Mesenchymal stem cell (in vitro differentiated cells and primary cell): ENCODE measurements at places on chromosomes 2 and 18.
A peak's percentile ranks its signal among the peaks of the same experiment; 100 is the strongest.

DNA sequence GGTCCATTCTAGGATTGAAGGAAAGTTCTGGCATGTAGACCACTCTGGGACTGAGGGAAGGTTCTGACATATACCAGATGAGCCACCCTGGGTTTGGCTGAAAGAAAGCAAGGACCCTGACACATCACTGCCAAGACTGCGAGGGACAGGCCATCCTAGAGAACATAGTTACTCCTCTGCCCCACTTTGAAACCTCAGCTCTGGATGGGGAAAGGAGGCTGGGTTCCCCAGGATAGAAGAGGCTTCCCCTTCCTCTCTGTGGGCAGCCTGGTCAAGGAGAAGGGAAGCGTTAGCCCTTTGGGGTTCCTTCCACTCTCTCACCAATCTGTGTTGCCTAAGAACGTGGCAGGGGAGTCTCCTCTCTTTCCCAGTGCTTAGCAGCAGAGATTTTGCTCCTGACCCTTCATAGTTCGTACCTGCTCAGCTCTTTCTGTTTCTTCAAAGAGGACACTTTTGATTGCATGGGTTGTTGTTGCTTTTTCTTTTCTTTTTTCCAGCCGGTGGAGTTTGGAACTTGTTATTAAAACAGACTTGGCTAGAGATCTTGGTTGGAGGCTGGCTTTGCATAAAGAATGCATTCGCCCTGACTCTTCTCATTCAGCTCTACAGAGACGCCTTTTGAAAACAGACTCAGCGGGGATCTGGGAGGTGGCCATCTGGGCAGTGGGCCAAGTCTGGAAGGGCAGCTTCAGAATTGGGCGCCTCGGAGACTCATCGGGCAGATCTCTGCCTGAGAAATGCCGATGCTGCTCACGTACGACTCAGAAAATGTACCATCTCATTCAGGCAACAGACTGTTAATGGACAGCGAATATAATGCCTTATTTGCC lies 166.1 kb downstream of the CLIP4 start:
- no peak for DNase-seq

DNA sequence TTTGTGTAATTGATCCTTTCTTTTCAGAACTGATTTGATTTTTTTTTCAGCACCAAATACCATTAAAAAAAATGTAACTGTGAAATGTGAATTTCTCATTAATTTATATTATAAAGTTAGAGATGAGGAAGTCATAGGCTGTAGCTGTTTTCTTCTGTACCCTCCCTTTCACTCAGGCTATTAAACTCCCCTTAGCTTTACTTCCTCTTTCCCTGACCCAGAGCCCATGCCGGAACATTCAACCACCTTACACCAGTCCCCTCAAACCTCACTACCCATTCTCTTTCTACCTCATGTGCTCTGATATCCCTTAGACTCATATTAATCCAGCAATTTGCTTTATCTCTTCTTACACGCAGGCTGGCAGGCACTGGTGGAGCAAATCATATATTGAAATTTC lies 12.4 kb downstream of the GALNT5 start:
- no peak for DNase-seq

GRCh38 chr18:1708006-1708405 lies 803.3 kb downstream of the ADCYAP1 start:
- DNase-seq = no peak

GRCh38 chr18:59669872-59670657 lies 27.2 kb downstream of the CCBE1 start:
- DNase-seq = peak; percentile 51

DNA sequence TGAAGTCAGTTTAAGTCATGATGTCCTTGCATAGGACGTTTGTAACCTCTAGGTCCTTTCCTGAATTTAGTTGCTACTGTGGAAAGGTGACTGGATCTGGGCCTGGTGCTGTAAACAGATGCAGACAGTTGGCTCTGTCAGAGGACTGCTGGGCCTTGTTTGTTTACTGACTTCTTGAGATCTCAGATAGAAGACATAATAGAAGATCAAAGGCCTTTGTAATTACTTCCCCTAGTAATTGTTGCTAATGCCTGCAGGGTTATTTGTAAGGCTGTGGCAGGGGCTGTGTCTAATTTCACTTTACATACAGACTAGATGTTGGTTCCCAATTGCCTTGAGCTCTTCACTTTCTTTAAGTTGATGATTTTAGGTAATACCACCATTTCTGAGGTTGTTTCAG lies 42.5 kb downstream of the LYPD6B start:
- DNase-seq = peak; percentile 43

DNA sequence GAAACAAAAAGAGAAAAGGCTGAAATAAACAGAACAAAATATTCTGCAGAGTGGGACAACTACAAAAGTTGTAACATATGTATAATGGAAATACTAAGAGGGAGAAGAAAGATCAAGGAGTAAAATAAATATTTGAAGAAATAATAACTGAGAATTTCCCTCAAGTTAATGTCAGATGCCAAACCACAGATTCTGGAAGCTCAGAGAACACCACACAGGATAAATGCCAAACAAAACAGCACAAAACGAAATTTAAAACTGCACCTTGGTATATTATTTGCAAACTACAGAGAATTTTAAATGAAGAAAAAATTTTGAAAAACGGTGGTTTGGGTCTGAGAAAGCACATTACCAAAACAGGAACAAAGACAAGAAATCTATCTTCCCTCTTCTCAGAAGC lies 1588.9 kb upstream of the TMEFF2 start:
- no peak for DNase-seq

- DNase-seq = no peak
Measured at GRCh38 chr2:29174937-29175336, 59.7 kb downstream of the CLIP4 start.

- DNase-seq = no peak
Measured at GRCh38 chr2:167595839-167596471, 651.4 kb downstream of the STK39 start.

DNA sequence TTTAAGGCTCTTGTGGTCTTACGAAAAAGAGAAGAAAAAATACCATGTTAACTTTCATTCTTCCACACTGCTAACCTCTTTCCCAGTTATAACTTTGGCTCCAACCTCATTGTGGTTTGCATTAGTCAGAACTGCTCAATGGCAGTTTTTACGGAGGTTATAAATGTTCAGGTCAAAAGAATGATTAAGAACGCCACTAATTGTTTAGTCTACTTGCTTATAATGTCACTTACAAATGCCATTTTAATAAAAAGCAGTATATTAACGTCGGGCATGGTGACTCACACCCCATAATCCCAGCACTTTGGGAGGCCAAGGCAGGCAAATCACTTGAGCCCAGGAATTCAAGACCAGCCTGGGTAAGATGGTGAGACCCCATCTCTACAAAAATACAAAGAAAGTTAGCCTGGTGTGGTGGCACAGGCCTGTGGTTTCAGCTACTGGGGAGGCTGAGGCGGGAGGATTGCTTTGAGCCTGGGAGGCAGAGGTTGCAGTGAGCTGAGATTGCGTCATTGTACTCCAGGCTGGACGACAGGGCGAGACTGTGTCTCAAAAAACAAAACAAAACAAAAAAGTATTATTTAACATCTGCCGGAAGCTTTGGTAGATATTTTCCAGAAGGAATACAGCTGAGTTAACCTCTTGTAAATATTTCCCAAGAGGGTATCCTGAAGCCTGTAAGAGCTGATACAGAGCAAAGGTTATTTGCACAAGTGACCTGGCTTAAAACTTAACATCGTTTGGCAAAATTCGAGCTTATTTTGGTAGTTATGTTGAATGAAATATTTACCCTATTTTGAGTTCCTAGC lies 5.1 kb downstream of the AGPS start:
- peak; percentile 97 for DNase-seq

GRCh38 chr2:10126632-10127026 lies 4.1 kb downstream of the RRM2 start:
- no peak for DNase-seq

- peak; percentile 0 for DNase-seq
Measured at GRCh38 chr18:38450876-38451275, 885.3 kb upstream of the CELF4 start.

DNA sequence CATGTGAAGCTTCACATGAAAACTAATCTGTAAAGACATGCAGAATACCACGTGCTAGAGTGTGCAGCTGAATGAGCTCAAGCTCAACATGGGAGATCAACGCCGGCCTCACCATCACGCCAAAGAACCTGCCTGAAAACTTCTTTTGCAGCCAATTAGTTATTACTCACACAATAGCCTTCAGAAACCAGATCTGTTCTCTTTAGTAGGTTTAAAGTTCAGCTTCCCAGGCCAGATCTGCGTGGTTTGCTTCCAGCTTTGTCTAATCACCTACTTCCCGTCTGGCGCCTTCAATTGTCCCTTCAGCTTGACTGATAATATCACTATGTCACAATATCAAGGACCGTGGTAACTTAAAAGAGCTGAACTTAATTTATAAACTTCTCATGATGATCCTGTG lies 68.0 kb upstream of the ZNF236 start:
- no peak for DNase-seq

DNA sequence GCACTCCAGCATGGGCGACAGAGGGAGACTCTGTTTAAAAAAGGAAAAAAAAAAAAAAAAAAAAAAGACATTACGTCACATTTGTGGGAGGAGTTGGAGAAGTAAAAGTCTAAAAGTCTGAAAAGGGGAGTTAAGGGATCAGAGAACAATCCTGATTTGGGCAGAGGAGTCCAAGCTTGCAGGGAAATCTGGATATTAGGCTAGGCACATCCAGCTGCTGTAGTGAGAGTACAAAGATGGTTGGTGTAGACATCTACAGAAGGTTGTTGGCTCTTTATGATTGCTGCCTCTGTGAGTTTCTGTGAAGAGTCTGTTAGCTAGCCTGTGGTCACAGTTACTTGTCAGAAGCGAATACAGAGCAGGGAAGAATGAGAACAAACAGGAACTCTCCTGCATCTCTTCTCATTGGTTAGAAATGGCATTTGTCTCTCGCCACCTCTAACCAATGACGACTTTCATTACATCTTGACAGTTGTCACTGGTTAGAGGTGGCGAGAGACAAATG lies 3.3 kb upstream of the OSBPL6 start:
- peak; percentile 24 for DNase-seq

GRCh38 chr18:68438983-68439382 lies 275.9 kb downstream of the TMX3 start:
- peak; percentile 72 for DNase-seq

GRCh38 chr18:76824145-76824676 lies 1.9 kb downstream of the ZNF236 start:
- no peak for DNase-seq

- no peak for DNase-seq
Measured at GRCh38 chr2:108079736-108080135, 93.4 kb downstream of the SLC5A7 start.

DNA sequence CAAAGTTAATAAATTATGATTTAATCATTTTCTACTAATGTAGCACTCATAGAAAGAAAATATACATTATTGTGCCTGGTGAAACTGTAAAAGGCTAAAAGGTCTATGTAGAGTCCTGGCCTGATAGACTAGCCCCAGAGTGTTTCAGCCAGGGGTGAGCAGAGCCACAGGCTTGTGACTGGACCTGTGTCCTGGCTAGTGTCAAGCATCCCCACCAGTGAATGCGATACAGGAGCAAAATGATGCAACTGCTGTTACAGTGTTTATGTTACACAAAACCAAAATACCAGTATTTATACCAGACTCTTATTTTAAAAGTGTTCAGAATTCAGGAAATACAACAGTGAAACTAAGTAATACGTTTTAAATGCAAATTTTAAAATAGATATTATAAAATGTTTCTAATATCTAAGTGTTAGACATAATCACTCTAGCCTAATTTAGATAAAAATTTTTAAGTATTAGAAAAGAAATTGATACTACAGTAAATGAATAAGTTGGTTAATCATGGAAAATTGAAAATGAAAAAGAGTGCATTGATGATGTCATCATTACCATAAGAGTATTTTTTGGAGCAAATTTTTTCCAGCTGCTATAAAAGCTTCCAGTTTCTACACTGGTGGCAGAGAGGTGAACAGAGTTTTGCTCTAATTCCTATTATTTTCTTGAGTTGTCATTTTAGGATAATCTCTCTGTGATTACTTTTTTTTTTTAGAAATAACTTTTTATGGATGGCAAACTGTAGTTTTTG lies 6.2 kb upstream of the TSPYL6 start:
- peak; percentile 82 for DNase-seq

GRCh38 chr2:172172513-172173173 lies 69.9 kb upstream of the DLX2 start:
- DNase-seq = peak; percentile 61

GRCh38 chr2:216657086-216657855 lies 24.1 kb downstream of the IGFBP2 start:
- DNase-seq = no peak

DNA sequence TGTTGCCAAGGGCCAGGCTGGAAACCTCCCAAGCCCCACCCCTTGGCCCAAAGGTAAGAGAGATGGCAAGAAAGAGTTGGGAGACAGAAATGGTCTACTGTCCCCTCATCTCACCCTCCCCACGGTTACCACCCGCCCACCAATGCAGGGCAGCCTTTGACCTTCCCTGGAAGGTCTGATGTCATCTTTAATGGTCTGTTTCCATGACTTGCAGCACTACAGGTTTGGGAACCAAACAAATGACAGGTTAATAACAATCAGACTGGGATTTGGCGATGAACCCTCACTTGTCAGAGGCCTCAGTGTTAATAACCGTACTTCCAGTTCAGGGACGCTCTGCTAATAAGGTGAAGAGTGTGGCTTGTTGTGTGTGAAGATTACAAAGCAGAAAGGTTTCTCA lies 70.4 kb downstream of the MRO start:
- DNase-seq = no peak

DNA sequence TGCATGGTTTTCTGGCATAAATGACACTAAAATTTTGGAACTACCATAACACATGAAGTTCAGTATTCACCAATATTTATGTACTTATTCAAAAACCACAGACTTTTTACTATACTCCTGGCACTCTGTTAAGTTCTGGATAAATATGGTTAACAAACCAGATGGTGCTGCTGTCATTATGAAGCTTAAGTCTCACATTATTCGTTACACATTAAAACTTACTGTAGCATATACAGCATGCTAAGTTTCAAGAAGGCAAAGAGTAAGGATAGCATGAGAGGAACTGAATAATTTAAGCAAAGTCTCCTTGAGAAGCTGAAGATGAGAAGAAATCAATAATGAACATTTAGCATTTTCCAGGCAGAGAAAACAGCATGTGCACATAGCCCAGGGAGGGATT lies 929.5 kb downstream of the NRXN1 start:
- DNase-seq = no peak

DNA sequence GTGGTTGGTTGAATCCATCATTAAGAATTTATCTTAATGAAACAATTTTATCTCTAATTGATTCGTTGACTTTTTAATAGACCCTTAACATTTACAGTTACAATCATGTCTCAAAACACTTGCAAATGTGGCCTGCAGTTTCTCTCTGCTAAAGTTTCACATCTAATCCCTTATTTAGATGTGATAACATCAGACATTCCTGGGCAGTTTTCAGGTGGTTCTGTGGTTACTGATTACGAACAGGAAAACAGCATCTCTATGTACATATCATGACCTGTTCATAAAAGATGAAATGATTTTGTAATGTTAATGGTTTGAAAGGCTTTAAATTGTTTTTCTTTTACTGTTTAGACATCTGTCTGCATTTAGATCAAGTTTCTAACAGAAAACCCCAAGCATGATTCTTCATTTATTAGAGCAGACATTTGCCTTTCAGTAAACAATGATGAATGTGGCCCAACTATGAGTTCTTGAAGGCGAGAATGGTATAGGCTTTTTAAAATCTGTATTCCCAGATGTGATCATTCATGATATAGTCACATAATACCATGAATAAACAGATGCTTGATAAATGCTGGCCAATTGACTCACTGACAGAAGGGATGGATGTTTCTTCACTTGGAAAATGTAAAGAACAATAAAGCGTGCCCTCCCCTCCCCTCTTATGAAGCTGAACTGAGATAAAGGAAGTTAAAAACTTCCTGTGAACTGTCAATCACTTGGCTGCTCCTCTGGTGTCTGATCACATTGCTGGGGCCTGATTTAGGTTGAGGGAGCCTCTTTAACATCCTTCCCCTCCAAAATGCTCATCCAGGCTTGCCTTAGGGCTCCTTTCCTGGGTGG lies 3.5 kb downstream of the CAPN14 start:
- no peak for DNase-seq
